Cardiac fibroblast (primary cell): ENCODE measurements at places on chromosomes 5 and 9.

DNA sequence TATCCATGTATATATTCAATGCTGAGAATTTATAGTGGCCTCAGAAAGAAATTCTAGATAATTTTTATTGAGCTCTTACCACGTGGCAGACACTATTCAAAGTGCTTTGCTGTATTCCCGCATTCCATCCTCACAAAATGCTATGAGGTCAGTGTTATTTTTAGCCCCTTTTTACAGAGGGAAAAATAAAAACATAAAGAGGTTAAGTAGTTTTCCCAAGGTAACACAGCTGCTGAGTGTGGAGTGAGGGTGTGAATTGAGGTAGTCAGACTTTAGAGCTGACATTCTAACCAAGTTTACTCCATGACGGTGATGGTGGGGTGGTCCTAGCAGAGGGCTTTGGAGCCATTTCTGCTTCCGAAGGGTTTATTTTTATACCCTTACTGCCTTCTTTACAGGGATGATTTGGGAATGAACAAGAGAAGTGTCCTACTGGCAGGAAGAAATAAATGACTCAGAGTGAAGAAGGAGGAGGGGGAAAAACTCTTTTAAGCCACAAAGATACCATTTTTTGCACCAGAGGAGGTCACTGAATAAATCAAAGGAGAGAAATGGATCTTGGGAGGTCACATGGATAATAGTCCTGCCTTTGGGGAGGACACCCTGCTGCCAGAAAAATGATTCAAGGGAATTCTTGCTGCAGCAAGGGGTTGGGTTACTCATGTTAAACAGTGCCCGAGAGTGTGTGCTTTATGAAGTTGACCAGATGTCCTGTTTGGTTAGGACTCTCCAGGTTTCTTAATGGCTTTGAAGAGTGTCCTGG, 76.1 kb downstream of the HMHB1 start:
- peak; percentile 53 for DNase-seq

DNA sequence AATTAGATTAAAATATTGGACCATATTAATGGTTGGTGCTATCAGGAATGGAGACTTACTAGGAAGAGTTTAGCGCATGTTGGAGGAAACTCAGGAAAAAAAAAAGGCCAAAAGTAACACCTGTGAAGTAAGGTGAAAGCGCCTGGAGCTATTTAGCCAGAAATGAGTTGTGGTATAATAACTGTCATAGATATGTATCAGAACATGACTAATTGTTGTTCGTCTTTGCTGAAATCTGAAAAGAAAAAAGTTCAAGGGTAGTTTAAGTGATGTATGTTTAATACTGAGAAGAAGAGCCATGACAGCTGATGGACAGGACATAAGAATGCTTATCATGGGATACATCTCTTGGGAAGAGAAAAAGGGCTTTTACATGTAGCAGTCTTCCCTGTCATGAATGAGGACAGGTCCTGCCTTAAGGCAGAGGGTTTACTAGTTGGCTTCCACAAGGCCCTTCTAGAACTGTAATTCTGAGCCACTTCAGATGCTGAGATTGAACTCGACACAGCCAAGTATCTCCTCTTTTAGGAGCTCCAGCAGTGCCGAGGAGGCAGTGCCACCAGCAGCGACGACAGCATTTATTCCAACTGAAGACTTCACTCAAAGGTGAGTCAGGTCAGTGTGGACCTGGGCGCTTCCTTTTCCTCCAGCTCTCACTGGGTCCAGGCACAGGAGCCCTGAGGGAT, 940 bp upstream of the CAMK4 start:
- DNase-seq = no peak

- DNase-seq = no peak
Measured at GRCh38 chr9:76707510-76707909, 56.7 kb upstream of the PCA3 start.

DNA sequence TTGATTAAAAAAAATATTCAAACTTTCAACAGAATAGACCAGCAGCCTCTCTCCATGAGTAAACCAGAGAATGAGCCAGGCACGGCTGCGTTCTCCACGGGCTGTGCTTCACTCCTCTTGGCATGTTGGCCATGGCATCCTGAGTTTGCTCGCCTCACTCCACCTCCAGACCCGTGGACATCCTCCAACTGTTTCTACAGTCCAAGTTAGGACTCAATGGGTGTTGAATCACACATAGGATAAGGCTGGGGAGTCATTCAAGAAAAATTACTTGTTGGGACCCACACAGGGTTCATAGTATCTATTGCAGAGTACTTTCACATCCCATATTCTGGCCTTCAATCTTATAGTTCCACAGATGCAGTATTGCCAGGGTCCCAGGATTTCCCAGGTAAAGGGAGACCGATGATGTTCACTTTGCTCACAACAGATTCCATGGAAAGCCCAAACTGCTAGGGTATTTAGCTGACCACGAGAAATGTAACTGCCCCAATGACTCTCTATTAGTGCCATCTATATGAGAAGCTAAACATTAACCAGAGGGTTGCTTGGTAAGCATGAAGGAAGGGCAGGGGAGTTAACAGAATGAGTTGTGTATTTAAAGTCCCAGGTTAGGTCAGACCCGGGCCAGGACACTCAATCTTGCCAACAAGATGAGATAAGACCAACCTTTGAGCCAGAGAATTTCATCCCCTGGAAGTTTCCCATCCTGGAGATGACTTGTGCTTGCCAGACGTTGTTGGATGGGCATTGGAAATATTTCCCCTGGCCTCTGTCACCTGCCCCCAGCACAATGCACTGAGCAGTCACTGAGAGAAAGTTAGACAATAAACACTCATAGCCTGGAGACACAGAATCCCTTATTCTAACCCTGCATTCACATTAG, 19.7 kb upstream of the GDA start:
- DNase-seq = no peak

DNA sequence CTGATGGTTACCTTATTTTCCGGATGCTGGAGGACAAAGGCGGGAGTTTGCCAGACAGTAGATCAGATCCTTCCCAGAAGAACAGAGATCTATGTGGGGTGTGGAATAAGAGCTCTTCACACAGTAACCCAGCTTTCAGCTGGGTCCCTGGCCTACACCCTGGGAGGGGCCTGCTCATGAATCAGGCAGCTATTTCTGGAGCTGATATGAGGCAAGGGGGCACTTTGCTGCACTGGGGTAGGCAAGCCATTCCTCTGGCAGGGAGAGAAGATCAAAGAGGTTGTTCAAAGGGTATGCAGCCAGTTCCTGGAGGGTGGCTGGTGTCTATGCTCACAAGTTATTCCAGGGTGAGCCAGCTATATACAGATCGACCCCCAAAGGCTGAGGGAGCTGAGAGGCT, 48.6 kb downstream of the CYSTM1 start:
- DNase-seq = no peak

GRCh38 chr9:79489261-79490000, 82.3 kb upstream of the TLE4 start:
- peak; percentile 82 for DNase-seq

GRCh38 chr9:133406480-133407307, 11.1 kb downstream of the REXO4 start:
- peak; percentile 79 for DNase-seq

GRCh38 chr9:105191508-105192121, 52.8 kb upstream of the SLC44A1 start:
- DNase-seq = peak; percentile 62

DNA sequence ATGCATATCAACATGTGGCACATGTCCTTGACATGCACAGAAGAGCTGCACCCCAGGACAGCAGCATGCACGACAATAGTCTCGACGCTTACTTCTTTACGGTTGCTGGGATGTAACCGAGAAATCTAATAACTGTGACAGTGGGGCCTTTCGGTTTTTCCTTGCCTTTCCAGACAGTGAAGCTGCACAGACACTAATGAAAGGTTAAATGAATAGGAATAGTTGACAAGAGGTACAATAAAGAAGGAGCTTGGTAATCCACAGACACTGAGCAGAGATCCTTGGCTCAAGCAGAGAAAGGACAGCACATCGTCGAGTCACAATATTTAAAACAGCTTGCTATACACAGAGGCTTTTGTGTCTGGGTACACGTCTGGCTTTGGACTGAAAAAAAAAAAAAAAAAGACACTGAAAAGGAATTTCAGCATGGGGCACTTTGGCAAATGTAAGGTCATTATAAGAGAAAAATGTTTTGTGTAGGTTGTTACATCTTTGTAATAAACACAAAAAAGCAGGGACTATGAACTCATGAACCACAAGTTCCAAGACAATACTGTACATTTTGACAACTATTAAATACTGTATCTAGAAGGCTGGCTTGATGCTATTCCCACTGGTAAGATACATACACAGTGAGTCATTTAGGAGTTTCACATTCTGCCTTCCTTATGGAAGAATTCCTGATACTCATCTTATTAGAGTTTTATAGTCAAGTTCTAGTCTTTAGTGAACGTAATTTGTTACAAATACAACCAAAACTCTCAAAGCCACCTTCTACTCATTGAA, 5.6 kb downstream of the BNC2 start:
- DNase-seq = peak; percentile 51

DNA sequence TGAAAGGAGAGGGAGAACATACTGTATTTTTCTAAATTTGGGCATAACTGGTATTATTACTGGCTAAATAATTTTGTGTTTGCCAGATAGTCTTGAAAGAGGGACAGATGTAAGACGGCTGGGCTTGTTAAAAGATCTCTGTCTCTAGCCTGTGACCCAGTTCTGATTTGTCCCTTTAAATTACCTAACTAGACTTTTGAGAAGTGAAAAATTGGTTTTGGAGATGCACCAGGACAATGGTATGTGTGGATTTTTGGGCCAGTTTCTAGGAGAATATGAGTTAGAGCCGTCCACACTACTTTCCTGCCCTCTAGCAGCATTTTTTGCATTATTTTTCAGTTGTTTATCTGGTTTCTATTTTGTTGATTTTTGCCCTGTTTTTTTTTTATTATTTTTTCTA, 33.5 kb downstream of the LNPEP start:
- DNase-seq = no peak

- DNase-seq = no peak
Measured at GRCh38 chr9:131977109-131977838, 102.4 kb downstream of the MED27 start.

GRCh38 chr5:40277161-40277906, 402.4 kb upstream of the PTGER4 start:
- DNase-seq = no peak

DNA sequence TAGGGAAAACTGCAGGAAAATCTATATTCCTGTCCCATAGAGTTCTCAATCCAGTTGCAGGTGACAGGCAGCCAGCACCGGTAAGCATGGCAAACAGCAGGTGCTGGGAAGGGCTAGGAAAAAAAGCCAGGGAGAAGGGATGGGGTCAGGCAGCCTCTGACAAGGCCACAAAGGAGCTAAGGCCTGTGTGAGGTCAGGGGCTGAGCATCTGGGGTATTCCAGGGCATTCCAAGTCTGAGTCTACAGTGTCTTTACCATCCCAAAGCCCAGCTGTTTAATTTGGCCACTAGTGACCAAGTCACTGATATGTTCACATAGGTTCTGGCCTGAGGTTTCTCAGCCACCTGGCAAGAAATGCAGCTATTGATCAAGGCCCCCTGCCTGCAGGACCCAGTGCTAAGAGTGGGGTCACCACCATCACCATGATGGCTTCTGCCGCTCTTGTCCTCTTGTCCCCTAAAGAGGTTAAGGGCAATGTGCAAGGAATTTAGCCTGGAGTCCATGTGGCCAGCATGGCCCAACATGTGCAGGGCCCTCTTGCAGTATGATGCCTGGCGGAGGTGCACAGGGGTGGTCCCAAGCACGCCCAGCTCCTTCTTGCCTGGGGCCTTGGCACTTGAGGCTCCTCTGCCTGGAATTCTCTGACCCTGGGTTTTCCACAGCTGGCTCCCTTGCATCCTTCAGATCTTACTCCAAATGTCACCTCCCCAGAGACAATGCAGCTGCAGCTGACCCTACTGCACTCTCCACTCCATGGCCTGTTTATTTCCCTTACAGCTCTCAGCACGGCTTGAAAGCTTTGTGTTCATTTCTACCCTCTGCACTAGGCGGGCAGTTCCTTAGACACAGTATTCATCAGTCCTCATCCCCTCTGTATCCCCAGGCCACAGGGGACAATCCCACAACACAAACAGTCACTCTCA, 213.1 kb downstream of the MSX2 start:
- no peak for DNase-seq

DNA sequence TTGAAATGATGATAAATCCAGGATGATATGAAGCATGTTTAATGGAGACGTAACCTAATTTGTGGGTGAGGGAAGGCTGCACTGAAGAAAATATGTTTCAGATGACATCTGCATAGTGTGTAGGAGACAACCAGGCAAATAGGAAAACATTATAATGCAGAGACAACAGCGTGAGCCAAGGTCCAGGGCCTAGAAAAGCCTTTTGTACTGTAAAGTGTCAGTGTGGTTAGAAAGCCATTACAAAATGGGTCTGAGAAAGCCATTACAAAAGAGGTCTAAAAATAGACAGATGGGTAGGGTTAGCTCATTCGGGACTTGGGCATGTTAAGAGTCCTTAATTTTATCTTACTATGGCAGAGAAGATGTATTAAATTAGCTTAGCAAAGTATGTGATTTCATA, 14.9 kb upstream of the GABRG2 start:
- DNase-seq = no peak

DNA sequence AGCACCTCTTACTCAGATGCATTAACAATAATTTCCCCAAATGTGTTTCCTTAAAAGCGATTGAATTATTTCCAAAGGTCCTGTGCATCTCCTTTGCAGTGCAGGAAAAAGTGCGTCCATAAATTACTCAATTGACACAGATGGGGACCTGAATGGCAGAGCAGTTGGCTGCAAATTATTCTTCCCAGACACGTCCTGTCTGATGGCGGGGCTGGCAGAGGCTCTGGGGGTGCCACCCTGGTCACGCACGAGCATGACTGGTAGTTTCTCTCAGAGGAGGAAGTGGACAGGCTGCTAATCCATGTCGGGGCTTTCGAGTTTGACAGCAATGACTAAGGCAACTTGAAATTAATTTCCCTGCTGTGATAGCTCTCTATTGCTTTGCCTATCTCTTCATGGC, 264.8 kb upstream of the BRINP1 start:
- no peak for DNase-seq

GRCh38 chr5:76525956-76526355, 97.2 kb downstream of the F2RL2 start:
- no peak for DNase-seq

- DNase-seq = no peak
Measured at GRCh38 chr5:98880598-98880997, 48.2 kb downstream of the CHD1 start.
